Peyer's patch (tissue), 4 donors: ENCODE measurements at places on chromosomes 3 and 15. TPM values are rescaled to one million over a fixed set of nuclear protein-coding genes. Genes with fewer than 3 reads are reported as not detected.
A peak's percentile ranks its signal among the peaks of the same experiment; 100 is the strongest.

- no peak for DNase-seq
These were observed 60.6 kb upstream of the GYG1 start for GRCh38 chr3:148930752-148931151.

ZNF660 gene
- total RNA-seq, result 1.1 TPM

DNA sequence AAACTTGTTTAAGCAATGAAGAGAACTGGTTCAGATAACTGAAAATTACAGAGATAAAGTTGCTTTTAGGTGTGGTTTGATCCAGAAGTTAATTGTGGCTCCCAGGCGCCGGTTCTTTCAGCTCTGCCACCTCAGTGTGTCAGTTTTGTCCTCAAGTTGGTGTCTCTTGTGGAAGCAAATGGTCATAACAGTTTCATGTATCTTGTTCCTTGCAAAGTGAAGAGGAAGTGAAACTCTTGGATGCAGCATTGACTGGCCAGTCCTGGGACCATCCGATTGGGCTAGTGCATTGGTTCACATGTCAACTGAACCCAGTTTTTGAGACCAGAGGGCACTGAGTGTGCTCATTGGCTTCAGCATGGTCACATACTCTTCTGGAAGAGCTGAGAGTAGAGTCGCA, 181.4 kb upstream of the GRM7 start:
- no peak for DNase-seq

DNA sequence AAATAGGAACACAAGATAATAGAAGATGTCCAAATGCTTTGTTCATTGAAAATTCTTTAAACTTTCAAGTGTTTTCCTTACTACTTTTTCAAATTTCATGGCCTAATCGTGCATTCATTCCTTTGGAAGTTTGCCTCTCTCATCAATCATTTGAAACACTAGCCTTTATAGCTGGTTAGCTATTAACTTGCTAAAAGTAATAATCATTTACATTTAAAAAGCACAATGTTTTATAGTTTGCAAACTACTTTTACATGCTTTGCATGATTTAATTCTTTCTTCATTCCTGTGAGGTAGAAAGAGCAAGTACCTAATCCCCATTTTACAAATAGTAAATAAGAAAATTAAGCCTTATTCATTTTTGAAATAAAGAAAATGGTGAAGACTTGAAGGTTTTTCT, 137.4 kb upstream of the SLC7A14 start:
- no peak for DNase-seq

GRCh38 chr3:159632851-159633250, 355.8 kb upstream of the IL12A start:
- DNase-seq, result no peak

CHSY1 gene
- total RNA-seq, result 31.4 TPM

NR2E3 gene
- not detected for total RNA-seq

AHSG gene
- total RNA-seq, result not detected

DNA sequence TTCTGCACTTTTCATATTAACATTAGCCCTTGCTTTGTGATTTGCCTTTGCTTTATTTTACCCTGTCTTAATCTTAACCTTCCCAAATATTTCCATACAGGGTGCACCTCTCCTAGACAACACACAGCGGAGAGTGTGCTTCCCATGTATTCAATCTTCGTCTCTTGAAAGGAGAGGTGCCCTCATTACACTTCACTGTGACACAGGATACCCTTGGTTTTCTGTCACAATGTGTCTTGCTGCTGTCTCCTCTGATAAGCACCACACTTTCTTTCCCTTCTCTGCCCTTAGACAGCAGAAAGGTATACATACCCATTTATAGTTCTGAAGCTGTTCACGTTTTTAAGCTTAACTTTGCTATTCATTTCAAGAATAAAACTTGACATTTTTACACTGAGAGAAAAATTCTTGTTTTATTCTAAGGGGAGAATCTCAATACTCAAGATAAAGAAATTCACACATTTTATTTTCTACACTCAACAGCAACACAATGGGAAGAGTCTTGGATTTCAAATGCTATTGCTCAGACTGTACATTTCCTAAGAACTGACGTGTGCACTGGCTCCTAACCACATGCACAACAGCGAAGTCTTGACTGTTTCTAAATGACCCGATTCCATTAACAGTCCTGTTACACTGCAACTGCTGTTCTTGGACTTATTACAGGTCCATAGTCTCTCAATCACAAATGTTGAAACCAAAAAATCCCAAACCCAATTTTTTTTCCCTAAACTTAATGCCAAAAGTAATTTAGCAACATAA, 21.1 kb downstream of the ZXDC start:
- DNase-seq, result no peak

DNA sequence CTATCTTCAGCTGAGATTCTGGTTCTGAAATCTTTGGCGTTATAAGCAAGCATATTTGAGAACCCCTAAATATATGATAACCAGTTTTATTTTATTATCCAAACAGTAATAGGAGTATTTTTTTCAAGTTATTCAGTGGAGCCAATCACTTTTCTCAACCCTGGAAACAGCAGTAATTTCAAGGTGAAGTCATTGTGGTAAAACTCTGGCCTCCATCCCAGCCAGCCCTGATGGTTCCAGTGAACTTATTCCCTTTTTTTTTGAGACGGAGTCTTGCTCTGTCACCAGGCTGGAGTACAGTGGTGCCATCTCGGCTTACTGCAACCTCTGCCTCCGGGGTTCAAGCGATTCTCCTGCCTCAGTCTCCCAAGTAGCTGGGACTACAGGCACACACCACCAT, 545.4 kb upstream of the IL12A start:
- no peak for DNase-seq

DNA sequence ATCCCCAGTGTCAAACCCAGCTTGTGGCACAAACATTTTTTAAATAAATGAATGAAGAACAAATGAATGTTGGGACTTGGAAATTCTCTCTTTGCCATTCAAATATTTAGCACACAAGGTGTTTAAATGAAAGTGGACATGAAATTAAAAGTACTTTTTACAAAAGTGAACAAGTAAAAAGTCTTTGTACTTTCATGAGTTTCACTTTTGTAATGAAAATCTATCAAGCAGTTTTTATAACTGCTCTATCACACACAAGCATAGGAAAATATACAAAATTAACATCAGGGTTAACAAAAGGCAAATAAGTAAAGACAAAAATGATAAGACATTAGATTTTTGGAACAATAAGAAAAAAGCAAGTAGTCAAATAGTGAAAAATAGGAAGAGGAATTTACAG, 83.9 kb upstream of the ARL6 start:
- DNase-seq, result no peak

GRCh38 chr3:148839805-148840204, 12.2 kb downstream of the CPB1 start:
- DNase-seq, result no peak

DNAH12 gene
- not detected for total RNA-seq

DNA sequence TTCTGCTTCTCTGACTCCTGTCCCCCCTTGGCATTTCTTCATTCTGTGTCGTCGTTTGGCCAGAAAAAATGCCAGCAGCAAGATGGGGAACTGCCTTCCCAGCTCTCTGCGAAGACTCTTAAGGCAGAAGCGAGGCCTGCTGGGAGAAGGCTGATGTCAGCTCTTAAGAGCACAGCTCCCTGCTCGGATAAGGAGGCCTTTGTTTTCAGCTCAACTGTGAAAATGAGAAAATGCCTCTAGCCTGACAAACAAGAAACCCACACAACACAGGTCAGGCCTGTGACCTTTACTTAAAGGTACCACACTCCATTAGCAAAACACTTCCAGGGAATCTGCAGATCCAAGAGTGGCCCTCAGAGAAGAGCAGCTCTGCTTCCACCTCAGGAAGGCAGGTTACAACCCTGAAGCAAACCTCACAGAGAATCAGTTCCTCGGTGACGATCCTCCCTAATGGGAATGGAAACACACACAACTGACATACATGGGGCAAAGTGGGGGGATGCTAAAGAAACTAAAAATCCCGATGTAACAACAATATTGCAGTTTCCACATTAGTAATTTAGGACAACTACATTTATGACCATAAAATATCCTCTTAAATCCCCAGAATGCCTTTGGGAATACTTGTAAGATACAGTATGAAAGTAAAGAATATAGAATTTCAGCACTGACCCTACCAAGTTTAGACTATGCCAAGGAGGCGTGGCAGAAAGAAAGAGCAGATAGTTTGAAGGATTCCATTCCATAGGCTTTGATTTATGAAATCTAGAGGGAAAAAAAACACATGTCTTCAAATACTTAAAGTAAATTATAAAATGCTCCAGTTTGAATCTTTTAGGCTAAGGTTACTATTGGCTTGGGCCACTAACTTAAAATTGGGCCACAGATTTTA, 52.1 kb downstream of the VGLL4 start:
- DNase-seq, result no peak

PRSS50 gene
- not detected for total RNA-seq

DNA sequence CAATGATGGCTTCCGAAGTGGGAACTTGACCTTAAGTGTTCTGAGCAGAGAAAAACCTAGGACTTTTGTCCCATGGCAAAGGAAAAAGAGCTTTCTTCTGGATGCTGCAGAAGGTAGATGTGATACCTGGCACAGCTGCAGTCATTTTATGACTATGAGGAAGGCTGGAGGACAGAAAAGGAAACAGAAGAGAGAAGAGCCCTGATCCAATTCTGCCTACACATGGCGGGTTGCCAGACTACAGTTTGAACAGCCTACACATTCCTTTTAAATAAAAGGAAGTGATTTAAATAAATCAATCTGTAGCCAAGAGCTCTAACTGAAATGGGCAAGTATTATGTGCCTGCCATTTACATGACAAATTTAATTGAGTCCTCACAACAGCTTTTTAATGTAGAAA, 43.6 kb upstream of the CHRNB4 start:
- DNase-seq, result no peak

DNA sequence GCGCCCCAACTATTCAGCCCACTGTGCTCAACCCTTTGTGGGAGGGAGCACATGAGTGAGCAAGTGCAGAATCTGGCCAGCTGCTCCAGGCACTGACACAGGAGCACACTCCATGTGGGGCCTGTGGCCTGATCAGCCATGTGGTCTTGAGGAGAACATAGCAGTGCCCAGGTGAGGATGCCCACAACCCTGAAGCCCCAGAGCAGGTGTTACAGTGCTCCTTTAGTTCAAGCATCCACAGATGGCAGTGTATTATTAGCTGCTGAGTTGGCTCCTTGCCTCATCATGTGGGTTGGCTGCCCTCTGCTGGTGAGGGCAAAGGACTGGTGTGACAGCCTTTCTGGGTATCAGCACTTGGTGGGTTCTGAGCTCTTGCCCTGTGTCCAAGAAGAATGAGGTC, 1588.2 kb downstream of the SI start:
- no peak for DNase-seq

- DNase-seq, result no peak
These were observed 60.0 kb upstream of the SYN2 start for GRCh38 chr3:11944052-11944673.

CPNE9 gene
- total RNA-seq, result not detected

RBP2 gene
- total RNA-seq, result 1,988 TPM

DNA sequence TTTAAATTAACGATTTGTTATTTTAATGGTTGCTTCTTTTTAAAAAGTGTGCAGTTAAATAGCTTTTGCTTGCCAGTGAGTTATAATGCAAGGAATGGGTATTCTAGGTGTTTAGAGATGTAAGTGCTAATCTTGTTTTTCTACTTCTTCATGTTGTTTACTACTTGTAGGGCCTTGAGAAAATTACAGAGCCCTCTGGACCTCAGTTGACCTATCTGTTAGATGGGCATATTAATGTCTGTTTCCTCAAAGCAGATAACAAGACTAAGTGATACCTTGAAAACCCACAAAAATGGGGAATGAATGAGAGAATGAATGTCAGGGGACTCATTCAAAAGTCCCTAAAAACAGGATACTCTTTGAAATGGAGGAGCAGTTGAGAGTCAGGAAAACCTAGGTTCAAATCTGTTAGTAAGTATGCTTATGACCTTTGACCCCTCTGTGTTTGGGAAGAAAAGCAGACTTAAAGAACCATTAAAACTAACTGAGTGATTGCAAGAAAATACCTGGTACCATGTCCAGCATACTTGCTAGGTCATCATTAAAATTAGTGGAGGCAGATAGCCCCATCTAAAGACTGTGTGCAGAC, 419.5 kb downstream of the EDEM1 start:
- no peak for DNase-seq

- no peak for DNase-seq
These were observed 4.4 kb downstream of the SCN5A start for GRCh38 chr3:38645076-38645475.

DNA sequence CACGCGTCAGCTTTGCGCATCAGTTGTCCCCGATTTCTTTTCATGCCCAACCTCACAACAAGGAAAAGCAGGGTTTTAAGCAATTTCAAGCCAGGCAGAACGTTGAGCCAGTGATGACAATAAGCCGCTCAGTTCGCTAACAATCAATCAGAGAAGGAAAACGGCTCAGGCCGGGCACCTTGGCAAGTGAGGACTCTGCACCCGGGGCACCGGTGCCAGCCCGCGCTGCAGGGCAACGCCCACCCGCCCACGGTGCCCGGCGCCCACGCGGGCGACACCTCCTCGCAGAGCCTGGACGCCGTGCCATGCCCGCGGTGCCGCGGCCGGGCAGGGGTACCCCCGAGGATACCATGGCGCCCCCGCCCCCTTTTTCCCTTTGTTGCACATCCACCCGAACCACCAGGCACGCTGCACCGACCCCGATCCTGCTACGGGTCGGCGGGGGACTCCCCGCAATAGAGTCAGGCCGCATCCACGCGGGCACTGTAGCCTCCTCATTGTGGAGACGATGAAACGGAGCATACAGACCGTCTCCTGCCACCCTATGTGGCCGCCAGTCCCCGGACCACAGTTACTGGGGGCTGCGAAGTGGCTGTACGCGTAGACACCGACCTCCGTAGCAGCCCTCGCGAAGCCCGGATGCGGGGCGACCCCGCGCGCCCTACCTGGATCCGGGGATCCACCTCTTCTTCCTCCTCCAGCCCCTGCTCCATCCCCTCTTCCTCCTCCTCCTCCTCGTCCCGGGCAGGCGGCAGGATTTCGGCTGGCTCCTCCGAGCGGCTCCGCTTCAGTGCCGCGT, 581 bp downstream of the SH3BP5 start:
- peak; percentile 47 for DNase-seq

GRCh38 chr3:137081711-137082110, 123.9 kb downstream of the IL20RB start:
- DNase-seq, result no peak

PPM1M gene
- total RNA-seq, result 7.9 TPM

ZCWPW2 gene
- total RNA-seq, result not detected

UROC1 gene
- not detected for total RNA-seq

GRCh38 chr15:57079446-57079845, 161.0 kb downstream of the TCF12 start:
- DNase-seq, result no peak

FAM107A gene
- 21.7 TPM for total RNA-seq
